ENCODE measurements at places on chromosomes 7 and 10. TPM values are rescaled to one million over a fixed set of nuclear protein-coding genes. Genes with fewer than 3 reads are reported as not detected.

DNA sequence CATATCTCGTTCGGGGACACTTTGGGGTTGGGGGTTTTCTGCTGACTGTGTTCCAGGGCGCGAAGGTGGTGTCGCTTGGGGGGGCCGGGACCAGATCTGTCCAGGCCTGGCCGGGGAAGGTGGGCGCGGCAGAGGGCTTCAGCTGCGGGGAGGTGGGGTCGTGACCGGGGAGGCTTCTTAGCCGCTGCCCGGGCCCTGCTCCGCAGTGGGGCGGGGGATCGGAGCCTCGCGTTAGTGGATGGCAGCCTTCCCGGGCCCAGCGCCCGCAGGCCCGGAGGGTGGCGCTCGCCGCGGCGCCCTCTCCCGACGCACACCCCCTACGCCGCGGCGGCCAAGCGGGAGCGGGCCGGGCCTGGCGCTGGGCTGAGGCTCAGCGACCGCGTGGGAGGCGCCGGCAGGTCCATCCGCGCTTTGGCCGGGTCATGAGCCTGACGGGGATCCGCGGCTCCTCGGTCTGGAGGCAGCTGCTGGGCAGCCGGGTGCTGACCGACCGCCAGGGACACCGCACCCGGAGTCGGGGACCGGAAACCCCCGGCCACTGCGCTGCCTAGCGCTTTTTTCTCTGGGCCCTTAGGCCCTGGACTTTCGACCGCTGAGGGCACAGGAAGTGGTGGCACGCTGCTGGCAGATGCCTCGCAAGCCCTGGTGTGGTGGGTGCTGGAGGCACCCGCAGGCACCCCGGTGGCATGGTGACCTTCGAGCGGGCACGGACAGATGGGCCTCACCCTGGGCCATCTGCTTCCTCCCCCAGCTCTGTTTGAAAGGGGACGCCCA is 1.2 kb downstream of the AGAP3 start:
- no peak for DNase-seq

GRCh38 chr7:54188843-54189242 is 353.3 kb upstream of the VSTM2A start:
- DNase-seq, result no peak

The TEX36 gene
- not detected for polyA plus RNA-seq

DNA sequence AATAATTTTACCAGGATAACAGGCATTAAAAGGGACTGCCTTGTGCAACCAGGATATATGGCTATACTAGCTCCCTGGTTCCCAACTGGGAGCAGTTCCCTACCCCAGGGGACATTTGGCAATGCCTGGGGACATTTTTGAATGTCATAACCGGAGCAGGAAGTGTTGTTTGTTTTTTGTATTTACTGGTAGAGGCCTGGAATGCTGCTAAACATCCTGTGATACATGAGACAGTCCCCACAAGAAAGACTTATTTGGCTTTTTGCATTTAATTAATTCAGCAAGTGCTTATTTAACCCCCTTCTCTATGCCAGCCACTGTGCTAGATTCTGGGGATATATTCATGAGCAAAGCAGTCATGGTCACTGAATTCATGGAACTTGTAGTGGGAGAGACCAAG is 181.2 kb downstream of the BBS9 start:
- DNase-seq, result no peak

- no peak for DNase-seq
Measured at GRCh38 chr10:63711361-63711760, 190.2 kb downstream of the REEP3 start.
